Gastroesophageal sphincter (tissue), 4 donors: ENCODE measurements at places on chromosomes 5 and 9. TPM values are rescaled to one million over a fixed set of nuclear protein-coding genes. Genes with fewer than 3 reads are reported as not detected.

GRCh38 chr9:131018621-131019020 is 9.6 kb downstream of the LAMC3 start:
- no peak for ATAC-seq
- H3K27ac ChIP-seq = no peak overlapping the region
- H3K4me3 ChIP-seq = no peak overlapping the region
- H3K27me3 ChIP-seq = peaks cover 58% of the 10 kb centered on the region

- no peak overlapping the region for H3K4me3 ChIP-seq
- H3K4me1 ChIP-seq = no peaks in the 10 kb centered on the region
- H3K27me3 ChIP-seq = no peaks in the 10 kb centered on the region
- ATAC-seq = no peak
- no peak overlapping the region for H3K27ac ChIP-seq
Measured at GRCh38 chr9:4581035-4581760, 80.9 kb upstream of the PLPP6 start.

- no peaks in the 10 kb centered on the region for H3K4me1 ChIP-seq
- no peaks in the 10 kb centered on the region for H3K36me3 ChIP-seq
- H3K27me3 ChIP-seq = no peaks in the 10 kb centered on the region
Measured at GRCh38 chr5:120528609-120529008, 64.5 kb downstream of the PRR16 start.

DNA sequence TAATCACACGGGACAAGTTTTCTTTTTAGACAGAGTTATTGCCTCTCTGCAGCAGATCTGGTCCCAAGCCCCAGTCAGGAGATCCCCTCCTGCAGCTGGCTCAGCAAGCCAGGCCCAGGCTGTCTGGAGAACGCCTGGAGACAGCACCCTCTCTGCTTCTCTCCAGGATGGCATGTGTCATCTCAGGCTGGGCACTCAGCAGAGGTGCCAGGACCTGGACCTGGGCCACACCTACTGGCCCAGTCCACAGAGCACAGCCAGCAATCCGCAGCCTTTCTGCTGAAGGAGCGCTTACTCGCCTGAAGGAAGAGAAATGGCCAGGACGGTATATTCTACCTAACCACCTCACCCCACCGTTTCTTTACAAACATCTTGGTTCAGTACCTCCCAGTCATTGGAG is 4.7 kb upstream of the TBC1D9B start:
- no peaks in the 10 kb centered on the region for H3K36me3 ChIP-seq
- H3K27ac ChIP-seq = no peak overlapping the region

DNA sequence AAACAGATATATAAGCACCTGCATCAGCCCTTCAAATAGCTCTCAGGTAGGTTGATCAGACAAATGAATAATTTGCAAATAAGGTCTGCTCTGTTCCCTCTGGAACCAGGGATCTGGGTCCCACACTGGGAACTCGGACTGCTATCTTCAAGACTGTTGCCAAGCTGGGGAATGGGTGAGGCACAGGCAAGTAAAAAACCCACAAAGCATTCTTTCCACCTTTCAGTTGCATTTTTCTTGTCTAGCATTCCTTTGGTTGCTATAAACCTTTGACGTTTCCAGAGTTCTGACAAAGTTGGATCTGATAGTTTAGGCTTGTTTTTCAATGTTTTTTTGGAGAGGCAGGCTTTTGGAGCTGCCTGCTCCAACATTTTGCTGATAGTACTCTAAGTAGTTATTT is 20.1 kb downstream of the FBXL17 start:
- peaks cover 9% of the 10 kb centered on the region for H3K4me1 ChIP-seq
- H3K36me3 ChIP-seq = peaks cover 4% of the 10 kb centered on the region
- H3K27ac ChIP-seq = no peak overlapping the region
- ATAC-seq = no peak

DNA sequence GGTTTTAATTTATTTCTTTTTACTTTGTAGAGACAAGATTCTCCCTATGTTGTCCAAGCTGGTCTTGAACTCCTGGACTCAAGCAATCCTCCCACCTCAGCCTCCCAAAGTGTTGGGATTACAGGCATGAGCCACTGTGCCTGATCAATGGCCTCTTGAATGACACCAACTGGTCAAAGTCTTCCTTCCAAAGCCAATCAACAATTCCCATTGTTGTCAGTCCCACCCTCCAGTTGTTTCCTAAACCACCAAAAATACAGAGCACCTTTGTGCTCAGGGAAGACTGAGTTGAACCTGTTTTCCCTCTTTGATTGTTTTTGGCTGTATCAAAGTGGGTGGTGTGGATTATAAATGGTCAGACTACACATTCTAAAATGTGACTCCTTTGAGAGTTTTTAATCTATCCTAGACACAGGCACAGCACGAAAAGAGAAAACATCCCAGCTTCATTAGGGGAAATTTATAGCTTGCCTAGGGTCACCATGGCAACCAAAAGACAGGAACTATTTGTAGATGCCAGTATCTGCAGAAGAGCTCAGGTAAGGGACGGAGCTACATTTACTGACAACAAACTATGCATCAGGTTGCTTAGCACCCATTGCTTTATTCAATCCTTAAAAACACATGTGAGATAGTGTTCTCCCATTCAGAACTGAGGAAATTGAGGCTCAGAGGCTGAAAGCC is 27.6 kb upstream of the ATP6V1G1 start:
- no peaks in the 10 kb centered on the region for H3K4me1 ChIP-seq
- no peak for ATAC-seq
- no peaks in the 10 kb centered on the region for H3K27me3 ChIP-seq
- H3K27ac ChIP-seq = no peak overlapping the region
- H3K36me3 ChIP-seq = no peaks in the 10 kb centered on the region

DNA sequence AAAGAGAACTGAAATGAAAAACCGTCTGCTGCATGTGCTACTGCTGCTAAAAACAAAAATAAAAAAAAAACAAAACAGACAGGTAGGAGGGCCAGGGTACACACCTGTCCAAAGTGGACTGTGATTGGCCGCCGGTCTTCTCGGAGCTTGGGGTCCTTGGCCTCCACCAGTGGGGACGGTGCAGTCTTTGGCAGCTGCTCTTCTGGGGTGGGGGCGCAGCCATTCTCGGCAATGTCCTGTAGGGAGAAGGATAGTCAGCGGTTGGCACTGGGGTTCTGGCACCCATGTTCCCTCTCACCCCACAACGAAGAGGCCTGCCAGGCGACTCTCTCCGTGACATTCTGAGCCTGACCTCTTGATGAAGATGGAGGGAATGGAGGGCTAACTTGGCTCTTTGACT is 84.3 kb downstream of the CRB2 start:
- H3K4me3 ChIP-seq = no peak overlapping the region
- H3K4me1 ChIP-seq = no peaks in the 10 kb centered on the region
- H3K27me3 ChIP-seq = no peaks in the 10 kb centered on the region
- ATAC-seq = no peak

GRCh38 chr9:125332527-125332926 is 70.9 kb downstream of the GAPVD1 start:
- no peak overlapping the region for H3K4me3 ChIP-seq
- H3K4me1 ChIP-seq = no peaks in the 10 kb centered on the region

Gene SHC3
- total RNA-seq = 4.8 TPM

Gene FAM219A
- 12.1 TPM for total RNA-seq

Gene HMGCR
- total RNA-seq = 13.3 TPM

Gene TRMO
- total RNA-seq = 14.5 TPM
